ENCODE measurements at places on chromosomes 6 and 20.

GRCh38 chr6:100460650-100461204 is 4.0 kb downstream of the SIM1 start:
- H3K27ac ChIP-seq = no peak overlapping the region
- no peak overlapping the region for H3K4me3 ChIP-seq
- H3K36me3 ChIP-seq = peaks cover 2% of the 10 kb centered on the region
- peaks cover 87% of the 10 kb centered on the region for H3K27me3 ChIP-seq

DNA sequence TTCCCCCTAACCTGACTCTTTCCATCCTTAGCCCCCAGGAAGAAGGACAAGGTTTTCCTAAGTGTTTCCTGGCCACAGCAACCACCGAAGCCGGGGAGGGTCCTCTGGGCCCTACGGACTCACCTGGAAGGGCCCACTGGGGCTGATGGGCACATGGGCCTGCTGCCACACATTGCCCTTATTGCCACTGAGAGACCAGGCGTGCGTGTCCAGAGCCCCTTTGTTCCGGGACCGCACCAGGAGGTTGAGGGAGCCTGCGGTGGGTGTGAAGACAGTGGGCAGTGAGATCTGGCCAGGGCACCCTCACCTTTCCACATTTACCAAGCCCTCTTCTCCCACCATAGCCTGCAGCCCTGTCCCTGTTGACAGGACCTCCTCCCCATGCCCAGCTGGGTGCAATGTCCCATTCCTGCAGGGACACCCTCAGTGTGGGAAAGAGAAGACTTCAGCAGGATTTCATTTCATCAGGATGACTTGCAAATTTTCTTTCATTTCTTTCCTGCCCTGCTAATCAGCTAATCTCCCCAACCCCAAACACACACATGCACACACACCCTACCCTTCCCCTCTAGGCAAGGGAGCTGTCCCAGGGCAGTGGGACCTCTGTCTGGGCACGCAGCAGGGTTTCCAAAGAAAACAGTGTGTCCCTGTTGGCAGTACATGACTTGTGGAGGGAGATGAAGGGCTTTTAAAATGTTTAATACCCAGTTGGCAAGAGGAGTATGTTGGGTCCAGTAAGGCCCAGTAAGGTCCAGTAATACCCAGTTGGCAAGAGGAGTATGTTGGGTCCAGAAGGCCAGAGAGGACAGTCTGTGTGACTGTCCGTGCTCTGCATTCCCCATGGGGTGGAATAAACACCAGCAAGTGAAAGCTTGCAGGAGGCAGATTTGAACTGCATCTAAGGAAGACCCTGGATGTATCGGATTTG is 59.0 kb downstream of the MDGA1 start:
- no peak for DNase-seq
- peaks cover 17% of the 10 kb centered on the region for H3K4me1 ChIP-seq
- H3K36me3 ChIP-seq = peaks cover 12% of the 10 kb centered on the region
- H3K27ac ChIP-seq = no peak overlapping the region
- peaks cover 5% of the 10 kb centered on the region for H3K27me3 ChIP-seq

GRCh38 chr20:3729811-3730540 is 2.5 kb upstream of the HSPA12B start:
- H3K4me3 ChIP-seq = no peak overlapping the region
- peaks cover 39% of the 10 kb centered on the region for H3K27me3 ChIP-seq
- no peak overlapping the region for H3K27ac ChIP-seq
- DNase-seq = no peak

DNA sequence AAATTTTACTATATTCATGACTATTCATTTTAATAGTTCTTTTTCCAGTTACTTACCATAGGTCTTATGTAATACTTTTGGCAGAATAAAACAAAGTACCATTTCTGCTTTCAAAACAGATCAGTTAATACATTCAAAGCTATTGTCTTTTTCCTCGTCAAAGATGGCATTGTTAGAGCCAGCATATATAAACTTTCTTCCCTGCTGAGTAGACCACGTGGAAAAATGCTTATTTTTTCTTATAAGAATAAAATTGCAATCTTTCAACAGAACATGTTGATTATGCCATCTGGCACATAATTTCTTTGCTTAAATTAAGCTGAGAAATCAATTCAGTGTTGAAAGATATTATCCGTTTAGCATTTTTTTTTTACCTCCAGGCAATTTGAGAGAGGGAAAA is 34.9 kb upstream of the EXOC2 start:
- H3K36me3 ChIP-seq = no peaks in the 10 kb centered on the region
- DNase-seq = no peak
- no peak overlapping the region for H3K4me3 ChIP-seq
- no peaks in the 10 kb centered on the region for H3K4me1 ChIP-seq
- H3K27ac ChIP-seq = no peak overlapping the region
- peaks cover 48% of the 10 kb centered on the region for H3K27me3 ChIP-seq

DNA sequence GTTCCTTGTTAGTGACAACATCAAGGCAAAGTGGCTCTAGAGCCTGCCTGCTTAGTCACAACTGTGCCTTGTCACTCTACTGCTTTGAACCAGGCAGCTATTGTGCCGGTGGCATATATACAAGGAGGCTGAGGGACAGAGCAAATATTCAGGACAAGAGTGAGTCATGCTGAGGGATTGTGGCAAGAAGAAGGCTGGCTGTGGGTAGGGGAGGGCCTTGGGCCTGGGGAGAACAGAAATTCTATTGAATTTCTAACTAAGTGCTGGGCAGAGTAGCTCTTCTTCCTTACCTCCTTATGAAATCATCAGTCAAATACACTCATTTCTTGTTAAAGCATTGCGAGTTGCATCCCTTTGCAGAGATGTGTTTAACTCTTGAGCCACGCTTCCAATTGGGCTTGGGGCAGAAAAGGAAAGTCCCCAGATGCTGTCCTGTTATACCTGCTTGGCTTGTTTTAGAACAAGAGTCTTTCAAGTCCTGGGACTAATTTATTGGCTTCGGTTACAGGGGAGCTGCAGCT is 59.7 kb downstream of the PFDN4 start:
- H3K4me1 ChIP-seq = no peaks in the 10 kb centered on the region
- DNase-seq = no peak
- no peak overlapping the region for H3K4me3 ChIP-seq

- no peak overlapping the region for H3K27ac ChIP-seq
- no peaks in the 10 kb centered on the region for H3K36me3 ChIP-seq
These were observed 167.9 kb downstream of the PLCB1 start for GRCh38 chr20:8299921-8300320.

GRCh38 chr20:63889241-63890200 is 5.4 kb upstream of the DNAJC5 start:
- H3K4me3 ChIP-seq = no peak overlapping the region
- no peak for DNase-seq
- H3K4me1 ChIP-seq = peaks cover 5% of the 10 kb centered on the region
- H3K27ac ChIP-seq = no peak overlapping the region
- H3K27me3 ChIP-seq = peaks cover 1% of the 10 kb centered on the region
- peaks cover 22% of the 10 kb centered on the region for H3K36me3 ChIP-seq

Measured in activated T-helper 1 cell treated with anti-CD3 and anti-CD28 coated beads, Interleukin-12 subunit alpha, Interleukin-12 subunit beta, Interleukin-2, Interleukin-4 antibody, amounts not matched to agents 30 ng/mL and 10 ng/mL and 1 ng/mL, durations not matched to agents 14 hours and 24 hours and 36 hours (primary cell).